Tongue (tissue), 3 donors: ENCODE measurements at places on chromosomes 2 and 18. TPM values are rescaled to one million over a fixed set of nuclear protein-coding genes. Genes with fewer than 3 reads are reported as not detected.
A peak's percentile ranks its signal among the peaks of the same experiment; 100 is the strongest.

The COL4A3 gene
- total RNA-seq, result 7.3 TPM

The DSC3 gene
- 67.4 TPM for total RNA-seq

The AQP12A gene
- not detected for total RNA-seq

The NGEF gene
- 2.7 TPM for total RNA-seq

The CROCC2 gene
- not detected for total RNA-seq

The AQP4 gene
- total RNA-seq, result 37.6 TPM

The GAREM1 gene
- total RNA-seq, result 14.0 TPM

The RBKS gene
- 0.62 TPM for total RNA-seq

The MOCOS gene
- total RNA-seq, result 0.31 TPM

The ZNF396 gene
- total RNA-seq, result 1.5 TPM

The ICOS gene
- total RNA-seq, result 0.10 TPM

DNA sequence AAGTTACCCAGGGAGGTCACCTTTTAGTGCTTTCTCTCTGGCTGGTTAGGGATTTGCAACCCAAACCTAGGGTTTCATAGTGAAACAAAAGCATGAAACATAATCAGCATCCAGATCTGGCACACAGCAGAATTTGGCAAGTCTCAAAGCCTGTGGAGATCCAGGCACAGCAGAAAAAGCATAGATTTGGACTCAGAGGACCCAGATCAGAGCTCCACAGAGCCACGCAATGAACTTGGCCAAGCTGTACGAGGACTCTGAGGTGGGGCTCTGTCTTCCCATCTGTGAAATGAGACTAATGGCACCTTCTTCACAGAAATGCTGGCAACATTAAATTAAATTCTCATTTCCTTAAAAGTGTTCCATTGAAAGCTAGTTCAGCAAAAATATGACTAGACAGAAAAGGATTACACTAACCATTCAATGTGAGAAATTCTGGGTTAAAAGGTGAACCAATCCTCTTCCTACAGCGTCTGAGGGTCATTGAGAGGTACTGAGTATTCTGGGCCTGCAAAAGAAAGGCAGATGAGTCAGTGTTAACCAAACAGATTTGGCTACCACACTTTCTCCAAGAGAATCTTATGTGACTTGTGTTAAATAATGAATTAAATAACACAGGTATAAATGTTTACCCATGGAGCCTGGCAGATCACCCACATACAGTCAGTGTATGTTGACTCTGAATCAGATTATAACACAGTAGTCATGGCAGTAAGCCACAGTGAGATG, 266.3 kb downstream of the MREG start:
- no peak for DNase-seq

GRCh38 chr2:202950592-202950991, 38.5 kb downstream of the CARF start:
- peak; percentile 3 for DNase-seq

DNA sequence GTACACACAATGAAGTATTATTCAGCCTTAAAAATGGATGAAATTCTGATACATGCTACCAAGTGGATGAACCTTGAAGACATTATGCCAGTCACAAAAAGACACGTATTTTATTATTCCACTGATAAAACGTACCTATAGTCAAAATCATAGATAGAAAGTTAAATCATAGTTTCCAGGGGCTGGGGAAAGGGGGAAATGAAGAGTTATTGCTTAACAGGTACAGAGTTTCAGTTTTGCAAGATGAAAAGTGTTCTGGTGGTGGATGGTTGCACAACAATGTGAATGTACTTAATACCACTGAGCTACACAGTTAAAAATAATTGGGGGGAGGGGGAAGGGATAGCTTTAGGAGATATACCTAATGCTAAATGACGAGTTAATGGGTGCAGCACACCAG, 279.0 kb upstream of the STON1 start:
- no peak for DNase-seq

- no peak for DNase-seq
Observed at GRCh38 chr2:7736646-7737305, 819.6 kb downstream of the RNF144A start.

DNA sequence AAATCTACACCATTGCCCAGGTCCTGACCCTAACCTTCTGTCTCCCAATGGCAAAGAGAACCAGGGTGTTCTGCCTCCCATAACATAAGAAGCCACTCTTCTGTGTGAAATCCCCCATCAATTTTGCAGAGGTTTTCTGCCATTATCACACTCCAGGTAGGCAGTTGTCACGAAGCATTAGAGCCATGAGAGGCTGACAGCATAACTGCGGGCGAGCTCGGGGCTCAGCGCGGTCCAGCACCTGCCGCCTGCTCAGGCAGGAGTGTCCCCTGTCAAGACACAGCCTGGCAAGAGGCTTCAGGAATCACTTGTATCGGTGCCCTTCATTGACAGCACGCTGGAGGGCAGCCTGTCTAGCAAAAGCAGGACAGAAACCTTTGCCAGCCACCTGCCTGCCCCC, 251.2 kb downstream of the SATB2 start:
- DNase-seq, result no peak

GRCh38 chr2:208182835-208183234, 7.0 kb downstream of the C2orf80 start:
- no peak for DNase-seq

DNA sequence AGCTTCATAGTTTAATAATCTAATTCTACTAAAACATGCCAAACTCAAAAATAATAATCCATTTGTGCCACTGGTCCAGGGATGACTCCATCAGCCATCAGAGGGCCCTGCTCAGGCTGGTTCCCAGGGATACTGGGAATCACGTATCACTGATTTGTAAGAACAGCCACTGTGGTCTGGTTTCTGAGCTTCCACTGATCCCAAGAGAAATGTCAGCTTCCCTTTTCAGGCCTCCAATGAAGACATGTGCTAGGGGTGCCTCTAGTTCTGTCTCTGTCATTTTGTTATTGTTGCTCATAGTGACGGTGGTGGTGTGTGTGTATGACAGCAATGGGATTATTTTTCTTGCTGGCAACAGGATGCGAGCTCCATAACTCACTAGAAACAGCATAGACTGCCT, 83.2 kb downstream of the CELF4 start:
- DNase-seq, result no peak

GRCh38 chr2:60735496-60736250, 20.4 kb upstream of the PAPOLG start:
- DNase-seq, result peak; percentile 14

- no peak for DNase-seq
Observed at GRCh38 chr2:70674636-70675430, 93.2 kb downstream of the ADD2 start.

DNA sequence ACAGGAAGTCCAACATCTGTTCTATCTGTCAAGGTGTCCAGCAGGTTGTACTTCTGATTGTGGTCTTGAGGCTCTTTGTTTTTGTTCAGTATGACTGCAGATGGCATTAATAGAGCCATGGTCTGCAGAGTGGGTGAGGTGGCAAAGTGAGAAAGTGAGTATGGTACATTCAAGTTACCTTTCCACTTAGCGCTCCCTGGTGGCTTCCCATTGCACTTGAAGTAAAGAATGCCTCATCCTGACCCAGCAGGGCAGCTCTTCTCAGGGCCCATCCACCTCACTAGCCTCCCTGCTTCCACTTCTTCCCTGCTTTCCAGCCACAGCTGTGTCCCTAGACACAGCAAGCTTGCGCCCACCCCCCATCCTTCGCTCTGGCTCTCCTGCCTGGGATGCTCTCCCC, 148.0 kb upstream of the ALPP start:
- DNase-seq, result peak; percentile 10

GRCh38 chr2:28952836-28953211, 28.3 kb upstream of the TOGARAM2 start:
- DNase-seq, result no peak

DNA sequence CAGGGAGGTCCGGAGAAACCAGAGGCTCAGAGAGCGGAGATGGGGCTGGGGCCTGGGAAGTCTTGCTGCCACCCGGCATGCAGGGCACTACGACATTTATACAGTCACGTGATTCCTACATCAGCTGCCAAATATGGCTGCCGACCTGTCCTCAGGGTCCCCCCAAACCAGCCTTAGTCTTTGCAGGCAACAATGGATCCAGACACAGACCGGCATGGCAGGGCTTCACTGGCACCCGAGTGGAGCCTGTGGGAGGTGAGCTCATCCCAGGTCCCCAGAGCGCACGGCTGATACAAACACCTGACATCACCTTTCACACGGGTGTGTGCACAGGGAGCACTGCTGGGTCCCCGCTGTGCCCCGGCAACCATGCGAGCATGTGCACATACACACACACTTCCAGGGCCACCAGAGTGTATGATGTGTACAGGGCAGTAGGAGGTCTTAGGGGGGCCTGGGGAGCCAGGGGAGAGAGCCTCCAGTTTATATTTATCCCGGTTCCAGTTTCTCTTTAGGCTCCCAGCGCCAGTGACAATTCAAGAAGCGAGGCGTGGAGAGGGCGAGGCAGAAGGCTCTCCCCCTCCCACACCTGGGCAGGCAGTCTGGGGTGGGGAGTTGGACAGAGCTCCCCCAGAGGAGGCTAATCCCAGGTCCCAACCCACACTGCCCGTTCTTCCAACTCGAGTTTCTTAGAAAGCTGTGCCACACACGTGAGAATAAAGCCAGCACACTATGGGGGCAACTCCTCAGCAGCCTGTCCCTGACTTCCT, 2.7 kb downstream of the SEMA4C start:
- no peak for DNase-seq

DNA sequence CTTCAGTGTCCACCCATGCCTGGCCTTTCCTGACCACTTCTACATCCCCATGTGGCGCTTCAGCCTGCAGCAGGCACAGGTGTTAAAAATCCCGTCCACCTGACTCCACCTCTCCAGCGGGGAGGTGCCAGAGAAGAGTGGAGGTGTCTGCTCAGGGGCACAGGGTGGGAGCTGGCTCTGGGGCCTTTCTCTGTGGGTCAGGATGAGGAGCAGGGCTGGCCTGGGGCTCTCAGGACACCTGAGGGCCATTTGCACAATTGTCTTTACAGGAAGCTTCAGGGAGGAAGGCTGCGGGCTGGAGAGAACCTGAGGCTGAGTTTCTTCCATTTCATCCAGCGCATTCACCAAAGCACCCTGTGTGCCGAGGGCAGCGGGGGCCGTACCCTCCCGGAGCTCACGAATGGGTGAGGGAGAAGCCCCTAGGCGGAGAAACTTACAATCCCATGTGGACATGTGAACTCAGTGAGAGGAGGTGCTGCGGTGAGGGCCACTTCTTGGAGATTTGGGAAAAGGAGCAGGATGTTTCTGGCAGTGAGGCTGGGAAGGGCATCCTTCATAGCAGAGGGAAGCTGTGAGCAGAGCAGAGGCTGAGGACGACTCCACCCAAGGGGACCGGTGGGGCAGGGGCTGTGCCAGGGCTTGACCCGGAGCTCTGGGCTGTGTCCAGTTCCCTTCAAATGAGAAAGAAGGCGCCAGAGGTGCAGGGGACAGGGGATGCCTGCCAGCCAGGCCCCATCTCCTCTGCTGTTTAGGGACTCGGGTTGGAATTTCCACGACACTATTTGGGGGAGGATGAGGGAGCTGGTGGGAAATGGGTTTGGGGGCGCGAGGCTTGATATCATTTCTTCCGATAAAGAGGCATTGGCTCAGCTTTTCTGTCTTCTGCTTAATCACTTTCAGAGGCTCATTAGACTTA, 155.2 kb upstream of the MYCN start:
- DNase-seq, result no peak

- DNase-seq, result no peak
Observed at GRCh38 chr2:151569167-151569566, 159.5 kb downstream of the RIF1 start.

- no peak for DNase-seq
Observed at GRCh38 chr18:40120796-40121391, 1834.1 kb upstream of the PIK3C3 start.

DNA sequence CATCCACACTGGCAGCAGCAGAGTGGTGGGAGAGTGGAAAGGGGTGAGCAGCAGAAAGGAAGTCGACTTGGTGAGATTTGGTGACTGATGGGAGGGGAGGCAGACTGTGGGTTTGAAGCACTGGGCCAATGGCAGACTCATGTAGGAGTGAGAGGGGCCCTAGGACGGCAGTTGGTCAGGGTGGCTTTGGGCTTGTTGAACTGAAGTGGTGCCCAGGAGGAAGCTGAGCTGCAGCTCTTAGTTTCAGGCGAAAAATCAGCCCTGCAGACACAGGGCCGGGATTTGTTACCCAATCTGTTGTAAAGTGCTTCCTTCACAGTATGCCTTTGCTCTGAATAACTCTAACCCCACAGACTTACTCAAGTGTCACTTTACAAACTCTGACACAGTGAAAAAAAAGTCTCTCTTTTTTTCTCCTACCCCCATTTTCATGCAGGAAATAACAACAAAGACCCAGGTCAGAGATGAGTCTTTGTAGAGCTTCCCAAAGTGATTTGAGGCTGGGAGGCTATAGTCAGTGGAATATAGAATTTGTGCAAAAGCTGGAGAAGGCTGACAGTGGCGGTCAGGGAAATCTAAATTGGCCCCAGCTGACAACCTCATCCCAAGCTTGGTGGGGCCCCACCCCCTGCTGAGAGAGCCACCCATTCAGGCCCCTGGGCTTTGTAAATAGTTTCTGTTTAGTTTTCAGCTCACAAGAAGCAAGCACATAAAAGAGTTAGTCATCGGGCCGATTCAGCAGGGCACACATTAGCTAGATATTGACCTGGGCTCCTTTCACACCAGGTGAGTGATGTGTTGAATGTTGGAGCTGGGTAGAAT, 226.9 kb downstream of the VAPA start:
- DNase-seq, result no peak

DNA sequence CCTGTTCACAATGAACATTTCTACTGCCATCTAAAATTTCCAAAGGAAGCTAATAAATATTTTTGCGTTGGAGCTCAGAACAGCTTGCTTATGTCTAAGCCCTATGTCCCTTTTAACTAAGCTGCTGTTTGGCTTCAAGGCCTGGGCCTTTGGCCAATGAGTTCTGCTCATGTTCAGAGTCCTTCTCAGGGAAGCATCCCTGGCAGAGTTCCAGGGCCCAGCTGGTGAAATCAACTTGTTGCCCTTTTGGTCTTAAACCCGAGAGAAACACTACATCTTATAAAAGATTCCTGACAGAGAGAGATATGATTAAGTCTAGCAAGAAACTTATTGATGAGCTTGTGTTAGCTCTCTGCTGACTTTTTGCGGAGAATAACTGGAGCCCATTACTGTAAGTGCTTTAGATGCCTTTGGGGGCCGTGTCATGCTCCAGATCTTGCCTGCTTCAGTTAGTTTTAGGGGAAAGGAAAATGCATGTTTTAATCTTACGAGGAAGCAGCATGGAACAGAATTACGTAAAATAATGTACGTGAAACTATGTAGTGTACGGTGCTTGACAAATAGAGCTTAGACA, 102.5 kb upstream of the NOSTRIN start:
- DNase-seq, result peak; percentile 97

- DNase-seq, result no peak
Observed at GRCh38 chr2:135009339-135009738, 37.9 kb downstream of the MAP3K19 start.

DNA sequence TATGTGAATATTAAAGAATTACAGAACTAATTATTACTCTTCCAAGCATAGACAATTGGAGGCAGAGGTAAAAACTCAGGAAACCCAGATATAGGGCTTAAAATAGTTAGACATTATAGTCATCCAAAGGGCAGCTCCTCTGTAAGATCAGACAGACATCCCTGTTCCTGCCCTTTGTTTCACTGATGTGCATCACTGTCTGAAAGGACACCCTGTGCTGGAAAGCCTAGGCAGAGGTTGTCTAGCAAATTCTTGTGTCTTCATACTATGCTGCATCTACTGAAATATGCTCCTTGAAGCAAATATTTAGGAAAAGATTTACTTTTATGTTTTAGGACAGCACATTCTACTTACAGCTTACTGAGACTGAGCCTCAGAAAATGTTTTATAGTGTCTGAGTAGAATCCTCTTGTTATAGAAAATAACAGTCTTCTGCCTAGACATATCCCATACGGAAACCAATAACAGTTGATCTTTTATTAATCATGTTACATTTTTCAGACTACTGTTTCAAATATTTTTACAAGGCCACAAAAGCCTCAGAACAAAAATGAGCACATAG, 977.3 kb upstream of the CDH2 start:
- no peak for DNase-seq

GRCh38 chr2:74856004-74856578, 22.2 kb downstream of the HK2 start:
- no peak for DNase-seq
